ENCODE measurements at places on chromosomes 1 and 21.

- peak; percentile 33 for DNase-seq
These were observed 18.3 kb upstream of the IL6R start for GRCh38 chr1:154386643-154387352.

- DNase-seq, result no peak
These were observed 714.1 kb upstream of the ADAMTS5 start for GRCh38 chr21:27681038-27681437.

DNA sequence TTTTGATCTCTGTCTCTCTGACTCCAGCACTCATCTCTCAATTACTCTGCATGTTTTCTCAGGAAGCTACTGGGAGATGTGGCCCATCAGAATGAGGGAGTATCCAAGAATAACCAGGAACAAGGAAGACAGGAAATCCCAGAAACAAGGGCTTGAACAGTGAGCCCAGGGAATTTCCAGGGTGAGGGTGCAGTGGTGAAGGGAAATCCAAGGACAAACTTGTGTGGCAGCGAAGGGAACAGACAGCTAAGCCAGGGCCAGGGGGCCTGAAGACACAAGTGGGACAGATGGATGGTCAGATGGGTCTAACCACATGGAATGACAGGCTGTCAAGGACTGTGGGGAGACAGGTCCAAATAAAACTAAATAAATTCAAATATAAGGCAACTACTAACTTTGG, 121.8 kb upstream of the ERRFI1 start:
- DNase-seq, result no peak

- no peak for DNase-seq
These were observed 8.6 kb downstream of the LIX1L start for GRCh38 chr1:145949219-145949618.

DNA sequence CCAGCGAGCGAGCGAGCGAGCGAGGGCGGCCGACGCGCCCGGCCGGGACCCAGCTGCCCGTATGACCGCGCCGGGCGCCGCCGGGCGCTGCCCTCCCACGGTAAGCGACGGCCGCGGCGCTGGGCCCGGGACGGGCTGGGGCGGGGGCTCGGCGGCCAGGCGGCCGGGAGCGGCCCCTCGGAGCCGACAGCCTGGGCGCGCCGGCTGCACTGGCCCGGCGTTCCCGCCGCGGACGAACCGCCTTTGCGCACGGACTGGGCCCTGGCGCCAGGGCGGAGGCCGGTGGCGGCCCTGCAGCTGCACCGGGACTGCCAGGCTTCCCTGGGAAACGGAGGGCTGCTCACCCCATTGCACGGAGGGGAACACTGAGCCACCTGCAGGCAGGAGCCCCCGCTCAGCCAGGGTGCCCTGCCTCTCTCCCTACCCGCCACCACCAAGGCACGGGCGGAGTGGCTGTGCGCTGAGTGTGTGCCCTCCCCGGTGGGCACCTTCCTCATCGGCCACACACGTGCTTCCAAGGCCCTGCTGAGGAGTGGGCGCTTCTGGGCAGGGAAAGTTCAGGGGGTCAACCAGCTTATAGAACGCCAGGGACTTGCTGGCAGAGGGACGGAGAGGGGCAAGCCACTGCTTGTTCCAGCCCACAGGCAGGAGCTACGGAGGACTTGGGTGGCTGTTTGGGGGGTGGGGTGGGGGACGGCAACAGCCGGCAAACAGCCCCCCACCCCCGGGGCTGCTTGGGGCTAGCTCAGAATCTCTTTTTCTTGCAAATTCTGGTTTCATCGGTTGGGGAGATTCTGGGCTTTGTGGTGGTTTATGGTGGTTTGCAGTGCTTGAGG, 532 bp downstream of the CSF1 start:
- no peak for DNase-seq

- no peak for DNase-seq
These were observed 14.4 kb downstream of the ARMH1 start for GRCh38 chr1:44688760-44689446.

GRCh38 chr21:36773117-36773516, 74.2 kb downstream of the SIM2 start:
- DNase-seq, result no peak

- no peak for DNase-seq
These were observed 6.0 kb downstream of the DOP1B start for GRCh38 chr21:36162631-36163030.

- DNase-seq, result no peak
These were observed 210.0 kb downstream of the SLC45A1 start for GRCh38 chr1:8527941-8528340.

- no peak for DNase-seq
These were observed 13.2 kb downstream of the ESRRG start for GRCh38 chr1:216710055-216710454.

DNA sequence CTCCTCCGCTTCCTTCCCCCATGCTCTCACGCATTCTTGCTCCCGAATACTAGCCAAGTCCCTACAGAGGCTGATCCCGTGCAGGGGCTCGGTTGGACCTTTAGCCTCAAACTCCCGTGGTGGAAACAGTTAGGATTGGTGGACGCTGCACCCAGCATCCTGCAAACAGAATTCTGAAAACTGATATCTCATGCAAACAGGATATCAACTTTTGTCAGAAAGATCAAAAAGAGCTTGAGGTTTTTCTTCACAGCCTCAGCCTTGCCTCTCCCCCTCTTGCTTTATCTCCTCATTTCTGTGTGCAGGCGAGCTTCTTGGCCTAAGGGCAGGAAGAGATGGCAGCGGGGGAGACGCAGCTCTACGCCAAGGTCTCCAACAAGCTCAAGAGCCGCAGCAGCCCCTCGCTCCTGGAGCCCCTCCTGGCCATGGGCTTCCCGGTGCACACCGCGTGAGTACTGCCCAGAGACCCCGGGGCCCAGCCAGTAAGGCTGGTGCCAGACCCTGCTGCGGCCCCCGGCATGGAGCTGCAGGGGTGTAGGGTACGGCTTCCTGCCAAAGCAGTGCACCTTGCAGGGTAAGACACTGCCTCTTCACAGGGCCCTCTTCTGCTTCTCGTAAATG, at the start of gene UBASH3A:
Gene UBASH3A (plus strand): TSS at position 292 of the 621 bp plus-strand sequence. CDS start 44 bp downstream, at position 336.
- DNase-seq, result no peak

- no peak for DNase-seq
These were observed 127.8 kb upstream of the FMN2 start for GRCh38 chr1:239963856-239964255.

- no peak for DNase-seq
These were observed 22.8 kb downstream of the RERE start for GRCh38 chr1:8794605-8795004.

GRCh38 chr1:83691953-83692500, 306.9 kb downstream of the TTLL7 start:
- no peak for DNase-seq

GRCh38 chr1:190084552-190084951, 393.1 kb downstream of the BRINP3 start:
- DNase-seq, result no peak

GRCh38 chr1:47827109-47827508, 170.1 kb downstream of the TRABD2B start:
- DNase-seq, result no peak

GRCh38 chr1:69911301-69911801, 294.0 kb downstream of the LRRC40 start:
- peak; percentile 78 for DNase-seq

GRCh38 chr1:219660666-219661463, 48.0 kb upstream of the ZC3H11B start:
- peak; percentile 69 for DNase-seq

DNA sequence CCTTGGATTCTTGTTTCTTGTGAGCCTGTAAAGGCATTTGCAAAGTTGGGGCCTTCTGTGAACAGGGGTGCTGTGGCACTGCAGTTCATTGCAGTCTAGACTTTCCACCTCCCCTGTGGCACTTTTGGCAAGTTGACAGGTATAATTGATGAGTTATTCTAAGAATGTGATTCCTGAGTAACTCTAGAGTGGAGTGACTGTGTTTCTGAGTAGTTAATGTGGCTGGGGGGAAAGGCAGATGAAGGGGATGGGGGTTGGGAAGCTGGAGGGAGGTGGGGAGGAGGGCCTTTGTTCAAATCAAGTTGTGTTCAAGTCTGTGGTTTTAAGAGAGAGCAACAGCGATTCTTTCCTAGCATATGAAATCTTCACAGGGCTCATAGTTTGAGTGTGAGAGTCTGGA, 32.9 kb downstream of the PBX1 start:
- DNase-seq, result no peak

DNA sequence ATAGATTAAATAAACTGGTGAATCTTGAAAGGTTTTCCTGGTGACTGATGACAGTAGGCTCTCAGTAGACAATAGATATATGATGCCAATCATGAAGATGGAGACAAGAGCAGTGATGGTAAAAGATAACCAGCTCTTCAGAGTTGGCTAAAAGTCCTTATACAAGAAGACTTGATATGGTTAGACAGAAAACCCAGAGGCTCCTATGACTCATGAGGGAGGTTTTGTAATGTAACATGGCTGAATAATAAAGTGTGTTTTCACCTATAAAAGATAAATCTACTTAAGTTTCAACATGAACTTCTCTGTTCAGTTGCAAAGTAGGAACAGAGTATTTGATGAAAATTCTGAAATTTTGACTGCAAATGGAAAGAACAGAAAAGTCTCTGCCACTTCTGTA, 12.7 kb upstream of the CRNN start:
- DNase-seq, result no peak

- no peak for DNase-seq
These were observed 402.9 kb downstream of the TGFB2 start for GRCh38 chr1:218748071-218748470.

DNA sequence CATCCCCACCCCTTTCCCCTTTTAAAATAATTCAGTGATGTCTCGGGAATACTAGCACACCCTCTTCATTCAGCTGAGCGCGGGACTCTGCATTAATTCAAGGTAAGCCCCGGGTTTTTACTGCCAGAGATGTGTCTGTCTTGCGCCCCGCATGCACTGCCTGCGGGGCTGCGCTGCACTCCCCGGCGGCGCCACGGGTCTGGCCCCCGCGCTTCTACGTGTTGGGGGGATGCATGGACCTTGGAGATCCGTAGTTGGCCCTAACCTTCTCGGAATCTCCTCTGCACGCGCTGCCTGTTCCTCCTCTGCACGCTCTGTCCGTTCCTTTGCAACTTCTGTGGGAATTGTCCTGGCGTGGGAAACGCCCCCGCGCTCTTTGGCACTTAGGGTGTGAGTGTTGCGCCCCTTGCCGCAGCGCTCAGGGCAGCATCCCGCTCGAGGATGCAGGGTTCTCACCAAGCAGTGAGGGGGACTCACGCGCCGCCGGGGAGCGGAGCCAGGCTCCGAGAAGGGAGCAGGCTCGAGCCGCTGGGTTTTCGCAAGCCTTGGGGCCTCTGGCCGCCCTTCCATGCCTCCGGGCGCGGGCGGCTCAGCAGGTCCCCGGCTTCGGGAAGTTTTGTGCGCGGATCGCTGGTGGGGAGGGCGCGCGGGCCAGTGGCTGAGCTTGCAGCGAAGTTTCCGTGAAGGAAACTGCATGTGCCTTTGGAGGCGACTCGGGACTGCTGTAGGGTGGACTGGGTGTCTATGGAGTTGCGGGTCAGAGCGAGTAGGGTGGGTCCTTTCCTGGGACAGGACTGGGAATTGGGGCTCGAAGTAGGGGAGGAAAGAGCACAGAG, 165.1 kb upstream of the CACNA1E start:
- DNase-seq, result no peak

DNA sequence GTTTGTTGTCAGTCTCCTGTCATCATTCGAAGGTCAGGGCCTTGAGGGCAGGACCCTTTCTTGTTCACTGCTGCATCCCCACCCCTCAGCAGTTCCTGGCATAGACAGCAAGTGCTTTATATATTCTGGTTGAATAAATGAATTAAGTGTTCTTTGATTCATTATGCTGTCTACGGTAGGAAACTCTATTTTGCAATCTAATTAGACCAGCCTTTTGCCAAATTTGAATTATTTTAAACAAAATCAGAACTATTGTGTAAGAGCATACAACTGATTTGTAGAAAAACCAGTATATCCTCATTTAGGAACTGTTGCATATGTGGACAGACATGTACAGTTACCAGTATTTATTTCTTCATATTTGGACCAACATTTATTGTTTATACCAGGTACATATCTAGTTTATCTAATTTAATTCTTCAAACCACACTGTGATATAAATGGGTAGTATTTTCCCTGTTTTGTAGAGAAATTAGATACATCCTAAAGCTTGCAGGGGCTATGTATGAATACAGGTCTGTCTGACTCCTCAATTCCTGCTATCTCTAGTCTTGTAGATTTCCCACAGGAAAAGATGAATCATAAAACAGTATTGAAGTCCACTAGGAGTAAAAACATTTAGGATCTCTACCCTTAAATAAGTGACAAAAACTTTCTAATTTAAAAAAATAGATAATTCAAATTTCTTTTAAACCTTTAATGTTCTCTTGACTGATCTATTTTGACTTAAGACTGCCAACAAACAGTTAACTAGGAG, 10.4 kb downstream of the MGST3 start:
- DNase-seq, result no peak

DNA sequence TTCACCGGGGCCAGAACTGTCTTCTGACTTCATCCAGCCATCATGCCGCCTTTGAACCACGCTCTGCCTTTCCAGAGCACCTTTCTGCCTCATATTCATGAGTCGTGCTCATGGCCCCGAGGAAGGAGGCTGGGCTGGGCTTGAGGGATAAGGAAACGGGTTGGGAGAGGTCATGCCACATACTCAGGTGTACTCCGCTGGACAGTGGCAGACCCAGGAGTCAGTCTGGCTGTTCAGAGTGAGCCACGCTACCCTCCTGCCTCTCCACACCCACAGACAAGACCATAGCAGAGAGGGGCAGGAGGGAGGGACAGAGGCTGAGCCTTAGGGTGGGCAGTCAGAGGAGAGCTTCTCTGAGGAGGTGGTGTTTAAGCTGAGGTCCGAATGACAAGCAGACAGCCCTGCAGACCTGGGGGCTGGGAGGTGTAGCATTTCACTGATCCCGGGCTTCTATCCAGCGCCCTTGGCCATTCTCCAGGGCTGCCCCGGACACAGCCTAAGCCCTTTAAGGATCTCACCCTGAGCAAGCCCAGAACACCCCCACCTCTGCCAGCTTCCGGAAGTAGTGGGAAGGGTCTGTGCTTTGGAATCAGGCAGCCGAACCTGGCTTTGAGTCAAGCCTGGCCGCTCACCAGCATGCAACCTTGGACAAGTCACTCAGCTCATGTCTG, 102.3 kb downstream of the LACTBL1 start:
- DNase-seq, result no peak

GRCh38 chr1:40439247-40439646, 11.0 kb upstream of the ZFP69B start:
- no peak for DNase-seq
